ENCODE measurements at places on chromosomes 3 and 15.
A peak's percentile ranks its signal among the peaks of the same experiment; 100 is the strongest.

GRCh38 chr3:57764794-57765193 is 8.7 kb downstream of the SLMAP start:
- no peak for DNase-seq

- no peak for DNase-seq
Measured at GRCh38 chr3:173993299-173993698, 595.8 kb downstream of the NLGN1 start.

GRCh38 chr15:86333819-86334218 is 254.1 kb downstream of the AGBL1 start:
- DNase-seq, result no peak

DNA sequence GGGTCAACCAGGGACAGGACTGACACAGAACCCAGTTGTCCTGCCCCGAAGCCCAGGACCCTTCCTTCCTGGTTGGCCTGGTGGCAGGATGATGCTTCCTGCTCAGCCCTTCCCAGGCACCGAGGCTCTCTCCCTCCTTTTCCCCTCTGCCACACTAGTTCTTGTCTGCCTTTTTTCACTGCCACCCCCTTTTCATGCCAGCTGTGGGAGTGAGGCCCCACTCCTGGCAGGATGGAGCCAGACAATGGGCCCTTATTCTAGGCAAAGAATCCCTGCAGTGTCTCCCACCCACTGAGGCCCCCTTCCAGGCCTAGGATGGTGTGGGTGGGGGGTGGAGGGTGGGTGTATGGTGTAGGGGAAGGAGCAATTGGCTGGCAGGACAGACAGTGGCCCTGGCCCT is 1.1 kb upstream of the SCAMP5 start:
- no peak for DNase-seq

DNA sequence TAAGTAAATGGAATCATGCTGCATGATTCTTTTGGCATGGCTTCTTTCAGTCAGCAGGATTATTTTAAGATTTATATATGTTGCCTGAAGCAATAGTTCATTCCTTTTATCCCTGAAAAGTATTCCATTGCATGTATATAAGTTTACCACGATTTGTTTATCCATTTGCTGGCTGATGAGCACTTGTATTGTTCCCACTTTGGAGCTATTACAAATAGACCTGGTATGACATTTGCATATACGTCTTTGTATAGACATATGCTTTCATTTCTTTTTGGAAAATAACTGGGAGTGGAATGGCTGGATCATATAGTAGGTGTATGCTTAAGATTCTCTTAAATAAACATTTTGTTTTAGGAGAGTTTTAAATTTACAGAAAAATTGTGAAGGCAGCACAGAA is 79.3 kb upstream of the CBLB start:
- no peak for DNase-seq

- DNase-seq, result no peak
Measured at GRCh38 chr3:183613366-183614285, 21.8 kb upstream of the KLHL24 start.

- no peak for DNase-seq
Measured at GRCh38 chr3:39404943-39405686, 1.4 kb upstream of the RPSA start.

GRCh38 chr3:14804835-14805780 is 13.7 kb upstream of the FGD5 start:
- DNase-seq, result no peak

DNA sequence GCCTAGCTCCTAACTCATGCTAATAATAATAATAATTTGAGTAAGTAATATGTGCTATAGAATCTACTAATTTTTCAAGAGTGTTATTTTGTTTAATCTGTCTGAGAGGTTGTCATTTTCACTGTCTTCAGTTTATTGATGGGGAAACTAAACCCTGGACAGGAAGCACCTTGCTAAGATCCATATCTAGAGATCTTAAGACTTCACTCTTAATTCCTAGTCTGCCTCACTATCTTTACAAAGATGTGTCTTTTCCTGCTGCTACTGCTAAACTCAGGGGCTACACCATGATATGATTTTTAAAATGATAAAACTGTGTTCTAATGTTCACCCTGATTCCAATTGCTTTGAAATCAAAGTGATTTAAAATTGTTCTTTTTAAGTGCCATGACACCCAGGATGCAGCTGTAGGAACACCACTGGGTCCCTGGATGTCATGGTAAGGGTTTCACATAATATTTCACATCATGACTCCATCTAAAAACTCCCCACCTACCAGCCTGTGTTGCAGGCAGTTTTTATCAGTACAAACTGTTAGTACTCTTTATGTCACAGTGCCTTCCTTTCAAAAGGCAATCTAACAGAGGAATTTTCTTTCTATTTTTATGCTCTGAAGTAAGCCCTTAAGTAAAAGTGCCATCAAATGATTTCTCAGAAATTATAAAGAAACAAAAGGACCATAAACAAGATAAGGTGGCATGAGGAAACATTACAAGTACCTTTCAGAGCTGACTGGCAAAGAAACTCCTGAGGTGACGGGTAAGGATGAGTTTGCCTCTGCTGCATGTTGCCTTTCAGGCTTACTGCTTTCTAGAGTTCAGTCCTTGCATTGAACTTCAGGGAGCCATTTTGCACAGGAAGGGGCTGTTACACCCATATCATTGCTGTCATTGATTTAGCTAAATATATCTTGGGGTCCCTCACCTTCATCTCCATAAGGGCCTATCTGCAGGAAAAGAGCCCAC is 160.1 kb upstream of the SATB1 start:
- no peak for DNase-seq

DNA sequence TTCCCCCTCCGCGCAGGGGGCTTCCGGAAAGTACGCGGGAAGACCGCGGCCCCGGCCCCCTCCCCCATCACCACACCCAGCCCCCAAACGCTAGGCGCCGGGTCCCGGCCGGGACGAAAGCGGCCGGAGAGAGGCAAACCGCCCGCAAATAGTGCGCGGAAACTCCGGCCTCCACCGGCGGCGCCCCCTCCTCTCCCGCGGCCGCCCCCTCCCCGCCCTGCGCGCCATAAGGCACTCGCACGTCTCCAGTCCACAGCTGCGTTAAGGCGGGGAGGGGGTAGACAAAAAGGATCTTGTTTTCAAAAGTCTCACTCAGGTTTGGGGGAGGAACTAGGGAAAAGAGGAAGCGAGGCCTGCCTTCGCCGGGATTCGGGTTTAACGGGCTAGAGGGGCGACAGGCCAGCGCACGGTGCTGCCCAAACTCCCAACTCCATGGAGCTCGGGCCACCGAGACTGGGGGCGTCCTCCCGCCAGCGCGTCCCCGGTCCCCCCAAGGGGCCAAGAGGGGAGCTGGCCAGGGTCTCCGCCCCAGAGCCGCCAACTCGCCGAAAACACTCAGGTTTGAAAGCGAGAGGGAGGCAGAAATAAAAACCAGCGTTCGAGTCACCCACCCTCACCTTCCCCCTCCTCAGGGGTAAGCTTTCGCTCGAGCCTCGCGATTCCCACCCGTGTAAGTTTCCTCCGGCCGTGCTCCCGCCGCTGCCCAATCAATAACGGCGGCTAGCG is 1.8 kb downstream of the ANP32A start:
- peak; percentile 16 for DNase-seq

GRCh38 chr3:177026505-177027277 is 170.6 kb downstream of the TBL1XR1 start:
- DNase-seq, result no peak

DNA sequence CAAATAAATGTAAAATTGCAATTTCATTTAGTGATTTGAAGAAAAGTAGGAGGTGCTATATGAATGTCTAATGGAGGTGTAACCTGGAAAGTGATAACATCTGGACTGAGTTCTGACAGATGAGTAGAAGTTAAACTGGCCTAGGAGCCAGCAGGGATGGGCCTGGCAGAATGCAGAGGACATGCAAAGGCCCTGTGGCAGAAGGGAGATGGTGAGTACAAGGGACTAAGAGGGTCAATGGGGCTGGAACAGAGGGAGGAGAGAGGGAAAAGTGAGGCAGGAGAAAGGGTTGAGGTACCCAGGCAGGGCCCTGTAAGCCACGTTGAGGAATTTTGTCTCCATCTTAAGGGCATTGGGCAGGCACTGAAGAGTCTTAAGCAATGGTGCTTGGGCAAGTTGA is 3.4 kb upstream of the PPP1R14D start:
- no peak for DNase-seq

- DNase-seq, result no peak
Measured at GRCh38 chr15:38707802-38708671, 143.4 kb upstream of the RASGRP1 start.

DNA sequence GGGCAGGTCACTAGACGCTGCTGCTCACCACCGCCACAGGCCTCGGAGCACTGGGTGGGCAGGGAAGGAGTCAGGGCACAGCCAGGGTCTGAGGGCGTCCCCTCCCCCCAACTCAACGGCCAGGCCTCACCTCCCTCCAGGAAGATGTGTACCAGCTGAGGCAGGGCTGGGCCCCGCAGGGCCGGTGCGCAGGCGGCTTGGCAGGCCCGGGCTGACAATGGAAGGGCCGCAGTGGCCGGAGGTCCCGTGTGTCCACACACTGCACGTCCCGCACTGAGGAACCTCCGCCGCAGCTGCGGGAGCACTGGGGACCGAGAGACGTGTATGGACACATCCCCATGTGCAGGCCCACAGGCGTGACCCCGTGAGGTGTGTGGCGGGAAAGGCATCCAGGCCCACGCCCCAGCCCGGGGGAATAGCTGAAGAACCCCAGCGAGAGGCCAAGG is 47.4 kb downstream of the ADAMTS7 start:
- no peak for DNase-seq

DNA sequence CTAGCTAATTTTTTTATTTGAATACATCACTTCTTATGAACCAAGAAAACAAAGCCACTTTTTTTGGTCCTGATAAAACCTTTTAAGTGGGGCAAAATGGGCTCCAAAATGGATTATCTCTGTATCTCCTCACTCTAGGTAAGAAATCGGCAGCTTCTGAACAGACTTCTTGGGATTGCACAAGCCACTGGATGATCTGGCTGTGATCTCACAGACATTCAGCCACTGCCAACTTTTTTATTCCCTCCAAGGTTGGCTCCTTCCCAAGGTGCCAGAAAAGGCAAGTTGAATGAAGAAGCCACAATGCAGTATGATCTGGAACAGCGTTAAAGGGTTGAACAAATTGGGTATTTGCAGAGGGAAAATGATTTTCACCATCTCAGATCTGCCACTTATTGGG is 73.2 kb downstream of the PRICKLE2 start:
- no peak for DNase-seq

- DNase-seq, result peak; percentile 21
Measured at GRCh38 chr15:45378149-45378912, at the start of gene GATM. Gene GATM, minus strand, starts transcription at chr15:45378544. Its CDS starts 91 bp downstream, at chr15:45378453.

DNA sequence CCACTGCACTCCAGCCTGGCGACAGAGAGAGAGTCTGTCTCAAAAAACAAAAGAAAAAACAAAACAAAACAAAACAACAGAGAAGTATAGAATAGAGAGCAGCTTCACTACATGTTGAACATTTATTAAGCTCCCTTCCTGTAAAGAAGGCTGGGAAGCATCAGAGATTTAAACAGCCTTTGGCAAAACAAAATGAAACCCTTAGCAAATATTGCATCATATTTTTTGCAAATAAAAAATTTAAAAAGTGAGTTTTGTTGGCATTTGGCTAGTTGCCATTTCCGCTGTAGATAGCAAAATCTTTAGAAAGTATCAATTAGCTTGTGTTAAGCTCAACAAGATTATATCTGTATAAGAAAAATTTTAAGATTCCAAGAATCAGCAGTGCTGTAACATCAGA is 151.2 kb downstream of the SERPINI1 start:
- no peak for DNase-seq

DNA sequence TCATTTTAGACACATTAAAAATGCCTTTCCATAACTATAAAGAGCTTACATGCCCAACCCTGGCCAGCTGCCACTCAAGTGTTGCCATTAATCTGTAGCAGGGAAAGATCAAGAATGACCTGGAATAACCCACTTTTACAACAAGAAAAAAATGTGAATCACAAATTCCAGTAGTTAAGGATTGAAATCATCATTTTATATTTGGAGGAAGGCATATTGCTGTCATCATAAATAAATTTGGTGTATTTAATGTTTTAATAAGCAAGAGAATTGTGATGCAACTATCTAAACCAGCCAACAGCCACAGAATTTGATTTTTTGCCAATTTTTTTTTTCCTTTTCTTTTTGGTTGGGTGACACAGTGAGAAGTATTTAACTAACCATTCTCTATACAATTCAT is 240.0 kb upstream of the SEMA6D start:
- no peak for DNase-seq

GRCh38 chr15:62886431-62887071 is 156.0 kb upstream of the TPM1 start:
- no peak for DNase-seq

DNA sequence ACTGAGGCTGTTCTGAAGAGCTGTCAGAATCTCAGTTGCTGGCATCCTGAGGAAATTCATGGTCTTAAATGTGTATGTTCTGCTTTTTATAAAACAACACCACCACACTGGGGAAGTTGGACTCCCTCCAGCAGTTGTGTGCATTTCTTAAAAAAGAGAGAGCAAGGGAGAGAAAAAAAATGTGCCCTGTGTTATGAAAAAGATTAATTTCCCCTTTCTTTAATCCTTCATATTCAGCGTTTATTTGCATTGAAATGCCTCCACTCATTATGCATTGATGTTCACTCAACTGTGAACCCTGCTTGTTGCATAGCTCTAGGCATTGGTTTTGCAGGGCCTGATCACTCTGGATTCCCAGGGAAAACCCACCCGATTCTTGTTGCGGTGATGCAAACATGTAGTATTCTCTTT is 4.4 kb upstream of the ZNF609 start:
- no peak for DNase-seq

- DNase-seq, result no peak
Measured at GRCh38 chr15:64232400-64232799, 69.6 kb upstream of the PPIB start.

Measured in activated T-helper 9 cell treated with anti-CD3 and anti-CD28 coated beads, Interleukin-2, amount 50 U/mL, for 16 hours (primary cell).